ENCODE measurements at places on chromosomes 6 and 20.

- no peak for DNase-seq
Measured at GRCh38 chr20:12466915-12467314, 541.9 kb upstream of the SPTLC3 start.

GRCh38 chr6:32194825-32195651, 2.6 kb upstream of the GPSM3 start:
- no peak for DNase-seq

DNA sequence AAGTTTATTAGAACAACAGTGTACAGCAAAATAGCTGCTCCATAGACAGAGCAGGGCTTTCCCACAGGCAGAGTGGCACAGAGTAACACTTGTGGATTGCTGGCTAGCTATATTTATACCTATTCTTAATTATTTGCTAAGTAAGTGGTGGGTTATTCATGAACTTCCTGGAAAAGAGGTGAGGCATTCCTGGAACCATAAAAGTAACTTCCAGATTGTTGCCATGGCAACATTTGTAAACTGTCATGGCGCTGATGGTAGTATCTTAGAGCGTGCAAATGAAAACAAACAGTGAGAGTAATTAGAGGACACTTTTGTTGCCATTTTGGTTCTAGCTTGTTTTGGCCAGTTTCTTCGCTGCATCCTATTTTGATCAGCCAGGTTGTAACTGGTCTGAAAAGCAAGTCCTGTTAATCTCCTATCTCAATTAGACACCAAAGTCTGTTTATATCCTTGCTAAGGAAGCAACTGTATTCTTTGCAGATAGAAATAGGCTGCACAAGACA, 23.9 kb downstream of the DEFB114 start:
- DNase-seq, result no peak

DNA sequence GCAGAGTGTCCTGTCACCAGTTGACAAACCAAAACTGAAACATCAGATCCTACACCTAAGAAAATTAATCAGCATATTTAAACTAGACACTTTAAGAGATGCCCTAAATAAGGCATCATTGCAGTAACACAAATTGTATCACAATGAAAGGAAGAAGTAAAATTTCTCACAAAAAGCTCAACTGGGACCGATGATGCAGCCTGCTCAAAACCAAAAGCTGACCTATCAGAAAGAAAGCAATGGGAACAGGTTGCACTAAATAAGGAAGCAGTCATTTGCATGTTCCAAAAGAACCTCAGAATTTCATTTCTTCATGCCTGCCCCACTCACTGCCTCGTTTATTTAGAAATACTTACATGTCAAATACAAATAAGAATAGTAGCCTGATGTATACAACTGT, 12.1 kb downstream of the HIVEP2 start:
- no peak for DNase-seq

GRCh38 chr20:19737025-19737424, 21.0 kb upstream of the RIN2 start:
- peak; percentile 56 for DNase-seq

- DNase-seq, result no peak
Measured at GRCh38 chr20:13791540-13792459, 7.0 kb downstream of the NDUFAF5 start.

GRCh38 chr6:138666636-138667035, 106.9 kb upstream of the CCDC28A start:
- DNase-seq, result no peak

DNA sequence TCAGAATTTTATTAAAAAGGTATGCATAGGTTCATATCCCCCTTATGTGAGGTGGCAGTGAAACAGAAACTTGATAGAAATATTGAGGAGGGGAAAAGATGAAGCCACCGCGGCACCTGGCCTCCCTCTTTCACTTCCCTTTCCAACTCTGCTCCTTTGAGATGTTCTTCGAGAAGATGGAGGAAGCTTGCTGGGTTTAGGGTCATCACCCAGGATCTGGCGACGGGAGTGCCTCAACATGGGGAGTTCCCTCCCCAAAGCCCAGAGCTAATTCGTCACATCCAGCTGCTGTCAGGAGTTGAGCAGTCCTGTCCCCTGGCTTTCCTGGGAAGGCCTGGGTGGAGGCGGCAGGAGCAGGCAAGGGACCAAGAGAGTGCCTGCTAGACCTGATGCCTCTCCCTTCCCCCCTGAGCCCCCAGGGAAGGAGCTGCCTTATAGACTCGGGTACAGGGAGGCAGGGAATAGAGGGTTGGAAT, 29.1 kb downstream of the RREB1 start:
- no peak for DNase-seq

GRCh38 chr6:85361643-85362014, 88.3 kb upstream of the NT5E start:
- no peak for DNase-seq

DNA sequence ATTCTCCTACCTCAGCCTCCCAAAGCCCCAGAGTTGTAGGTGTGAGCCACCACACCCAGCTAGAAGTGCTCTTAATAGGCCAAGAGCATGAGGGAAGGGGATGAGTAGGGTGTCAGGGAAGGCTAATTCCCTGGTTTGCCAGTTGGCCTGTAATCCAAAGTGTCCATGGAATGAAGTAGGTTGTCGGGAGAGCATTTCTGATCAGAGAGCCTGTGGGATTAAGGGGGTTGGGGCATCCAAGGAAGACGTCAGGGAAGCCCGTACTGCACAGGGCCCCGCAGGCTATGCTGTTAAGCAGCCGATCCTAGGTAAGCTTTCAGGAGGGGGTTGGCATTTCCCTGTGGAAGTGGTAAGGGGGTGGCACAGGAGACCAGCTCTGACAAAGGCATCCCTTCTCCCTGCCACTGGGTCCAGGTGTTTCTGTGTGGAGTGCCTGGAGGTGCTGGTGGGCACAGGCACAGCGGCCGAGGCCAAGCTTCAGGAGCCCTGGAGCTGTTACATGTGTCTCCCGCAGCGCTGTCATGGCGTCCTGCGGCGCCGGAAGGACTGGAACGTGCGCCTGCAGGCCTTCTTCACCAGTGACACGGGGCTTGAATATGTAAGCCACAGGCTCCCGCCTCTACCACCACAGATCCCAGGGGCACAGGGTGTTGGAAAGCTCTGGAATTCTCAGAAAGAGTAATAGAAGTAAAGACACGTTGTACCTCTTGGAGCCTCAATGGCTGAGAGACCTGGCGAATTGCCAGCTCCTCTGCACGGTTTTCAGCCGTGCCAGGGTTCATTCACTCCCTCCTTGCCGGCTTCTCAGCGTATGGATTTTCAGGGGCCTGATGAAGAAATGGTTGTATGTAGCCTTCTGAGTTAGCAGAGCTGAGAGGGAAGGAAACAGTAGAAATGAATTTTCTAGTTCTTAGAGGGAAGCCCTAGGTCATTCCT, 21.4 kb upstream of the MAPRE1 start:
- DNase-seq, result no peak

- no peak for DNase-seq
Measured at GRCh38 chr20:17226410-17227218, at the start of gene PCSK2. PCSK2 (plus strand) TSS chr20:17227040; CDS start chr20:17227306, 266 bp downstream.

DNA sequence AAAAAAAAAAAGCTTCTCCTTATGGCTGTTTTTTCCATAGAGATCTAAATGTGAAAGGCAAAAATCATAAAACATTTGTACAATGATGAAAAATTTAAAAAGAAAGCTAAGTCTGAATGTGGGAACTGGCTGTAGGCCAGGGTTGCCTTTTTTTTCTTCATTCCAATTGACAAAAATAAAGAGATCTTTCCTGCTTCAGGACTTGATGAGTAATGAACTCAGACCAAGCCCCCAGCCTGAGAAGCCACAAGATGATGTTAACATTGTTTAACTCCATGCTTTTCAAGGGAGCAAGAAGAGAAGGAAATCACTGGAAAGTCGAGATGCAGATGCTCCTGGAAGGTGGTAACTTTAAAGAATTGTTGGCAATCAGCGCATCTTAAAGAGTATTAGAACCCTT, 41.4 kb downstream of the TRMT6 start:
- no peak for DNase-seq

GRCh38 chr6:38739532-38739931, 24.4 kb downstream of the DNAH8 start:
- DNase-seq, result no peak

DNA sequence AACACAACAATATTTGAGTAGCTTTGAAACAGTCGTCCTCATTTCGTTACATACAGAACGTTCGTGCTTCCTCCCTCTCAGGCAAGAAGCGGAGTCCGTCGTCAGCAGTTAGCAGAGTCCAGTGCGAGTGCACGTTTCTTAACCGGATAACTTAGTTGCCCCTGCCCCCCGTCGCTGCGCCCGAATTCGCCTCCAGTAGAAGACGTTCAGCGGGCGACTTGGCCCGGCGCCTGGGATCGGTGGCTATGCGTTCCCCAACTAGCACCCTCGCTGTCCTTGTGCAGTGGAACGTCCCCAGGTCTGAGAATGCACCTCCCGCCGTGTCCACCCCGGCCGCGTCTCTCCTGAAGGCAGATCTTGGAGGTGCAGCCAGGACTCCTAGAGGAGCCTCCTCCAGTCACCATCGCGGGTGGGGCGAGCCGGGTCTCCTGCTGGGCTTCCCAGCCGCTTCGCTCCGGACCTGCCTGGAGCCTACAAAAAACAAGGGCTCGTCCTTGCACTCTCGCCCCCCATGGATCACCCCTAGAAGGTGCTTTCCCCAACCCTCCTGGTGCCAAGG, 910 bp upstream of the PCSK2 start:
- DNase-seq, result no peak

DNA sequence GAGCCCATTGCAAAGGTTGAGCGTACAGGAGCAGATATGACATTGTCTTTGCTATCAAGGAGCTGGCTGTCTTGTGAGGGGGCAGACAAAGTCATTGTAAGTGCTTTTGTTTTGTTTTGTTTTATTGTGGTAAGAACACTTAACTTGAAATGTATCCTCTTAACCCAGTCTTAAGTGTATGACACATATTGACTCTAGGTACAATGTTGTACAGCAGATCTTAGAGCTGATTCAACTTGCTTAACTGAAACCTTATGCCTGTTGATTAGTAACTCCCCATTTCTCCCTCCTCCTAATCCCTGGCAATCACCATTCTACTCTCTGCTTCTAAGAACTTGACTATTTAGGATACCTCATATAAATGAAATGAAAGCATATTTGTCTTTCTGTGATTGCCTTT, 429.0 kb downstream of the BMP2 start:
- DNase-seq, result no peak

DNA sequence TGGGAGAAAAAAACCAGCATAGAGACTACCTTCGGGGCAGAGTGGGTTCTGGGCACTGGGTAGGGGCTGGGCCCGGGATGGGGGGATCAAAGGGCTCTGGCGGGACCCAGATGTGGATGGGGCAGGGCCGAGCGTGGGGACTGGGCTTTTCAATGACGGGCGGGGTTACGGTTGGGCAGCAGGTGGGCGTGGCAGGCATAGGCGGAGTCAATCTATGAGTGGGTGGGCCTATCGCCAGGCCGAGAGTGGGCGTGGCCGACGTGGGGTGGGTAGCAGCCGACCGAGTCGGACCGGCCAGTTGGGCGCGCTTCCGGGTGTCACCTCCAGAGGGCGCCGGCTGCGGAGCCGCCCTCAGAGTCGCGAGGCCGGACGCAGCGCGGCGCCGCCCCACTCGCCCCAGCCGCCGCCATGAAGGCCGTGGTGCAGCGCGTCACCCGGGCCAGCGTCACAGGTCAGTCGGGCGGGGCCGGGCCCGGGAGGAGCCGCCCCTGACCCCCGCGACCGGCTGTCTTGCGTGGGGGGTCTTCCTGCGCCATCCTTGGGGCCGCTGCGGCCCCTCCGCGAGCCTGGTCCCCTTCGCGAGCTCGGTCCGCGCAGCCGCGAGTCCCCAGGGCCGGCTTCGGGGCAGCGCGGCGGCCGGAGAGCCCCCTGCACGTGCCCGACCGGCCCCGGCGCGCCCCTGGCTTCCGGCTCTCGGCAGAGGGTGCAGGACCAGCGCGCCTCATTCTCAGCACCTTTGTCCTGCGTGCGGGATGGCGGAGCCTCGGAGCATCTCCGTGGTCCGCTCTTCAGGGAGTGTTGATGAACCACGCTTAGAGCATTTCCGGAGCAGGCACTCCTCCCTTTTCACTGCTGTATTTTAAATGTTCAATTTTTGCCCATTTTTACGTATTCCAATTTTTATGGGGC, at the start of gene DTD1:
DTD1 (plus strand) TSS at position 390 of the 909 bp plus-strand sequence; CDS start at position 409, 19 bp downstream.
- peak; percentile 38 for DNase-seq

DNA sequence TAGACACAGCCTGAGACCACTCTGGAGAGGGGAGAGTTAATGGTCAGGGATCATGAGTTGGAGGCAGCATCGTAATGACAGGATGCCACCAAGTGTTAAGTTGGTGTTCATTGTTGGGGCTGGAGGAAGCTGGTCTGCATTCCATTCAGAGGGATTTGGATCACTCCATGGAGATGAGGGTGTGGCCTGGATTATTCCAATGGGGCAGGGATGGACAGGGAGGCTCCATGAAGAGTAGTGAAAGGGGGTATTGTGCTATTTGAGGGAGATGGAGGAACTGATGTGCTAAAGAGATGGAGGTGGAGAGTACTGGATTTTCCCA, 1.1 kb downstream of the SAPCD1 start:
- no peak for DNase-seq

DNA sequence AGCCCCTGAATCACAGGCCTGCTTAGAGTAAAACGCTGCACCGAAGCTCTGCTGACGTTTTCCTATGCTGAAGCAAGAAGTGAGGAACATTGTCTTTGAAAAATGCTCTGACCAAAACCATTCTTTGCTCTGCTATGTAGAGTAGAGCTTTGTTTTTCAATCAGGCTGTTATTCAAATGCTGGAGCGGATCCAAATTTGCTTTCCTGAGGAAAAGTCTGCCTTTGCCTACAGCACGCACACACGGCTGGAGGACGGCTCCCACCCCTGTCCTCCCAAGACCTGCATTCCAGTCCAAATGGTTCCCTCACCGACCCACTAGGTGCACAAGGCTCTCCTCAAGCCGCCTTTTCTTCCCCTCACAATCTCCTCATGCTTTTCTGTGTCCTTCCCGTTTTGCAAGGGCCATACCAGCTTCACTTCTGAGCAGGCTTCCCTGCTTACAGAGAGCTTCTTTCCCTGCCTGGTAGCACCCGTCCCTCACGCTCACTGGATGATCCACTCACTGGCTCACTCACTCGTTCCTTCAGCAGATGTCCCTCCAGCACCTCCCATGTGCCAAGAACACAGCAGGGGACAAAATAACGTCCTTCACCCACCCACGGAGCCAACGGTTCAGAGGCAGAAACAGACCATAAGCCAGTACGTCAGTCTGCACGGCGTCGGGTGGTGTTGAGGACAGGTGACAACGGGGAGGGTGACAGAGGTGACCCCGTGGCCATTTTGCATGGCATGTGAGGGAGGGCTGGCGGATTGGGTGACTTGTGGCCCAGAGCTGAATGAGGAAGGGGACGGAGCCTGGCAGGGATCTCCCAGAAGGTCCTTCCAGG, 137.9 kb upstream of the NEDD9 start:
- no peak for DNase-seq

Data from Panc1 (cell line).